ENCODE measurements at places on chromosomes 5 and 9.
A peak's percentile ranks its signal among the peaks of the same experiment; 100 is the strongest.

GRCh38 chr5:143219696-143220095 is 183.8 kb downstream of the NR3C1 start:
- no peak for DNase-seq

DNA sequence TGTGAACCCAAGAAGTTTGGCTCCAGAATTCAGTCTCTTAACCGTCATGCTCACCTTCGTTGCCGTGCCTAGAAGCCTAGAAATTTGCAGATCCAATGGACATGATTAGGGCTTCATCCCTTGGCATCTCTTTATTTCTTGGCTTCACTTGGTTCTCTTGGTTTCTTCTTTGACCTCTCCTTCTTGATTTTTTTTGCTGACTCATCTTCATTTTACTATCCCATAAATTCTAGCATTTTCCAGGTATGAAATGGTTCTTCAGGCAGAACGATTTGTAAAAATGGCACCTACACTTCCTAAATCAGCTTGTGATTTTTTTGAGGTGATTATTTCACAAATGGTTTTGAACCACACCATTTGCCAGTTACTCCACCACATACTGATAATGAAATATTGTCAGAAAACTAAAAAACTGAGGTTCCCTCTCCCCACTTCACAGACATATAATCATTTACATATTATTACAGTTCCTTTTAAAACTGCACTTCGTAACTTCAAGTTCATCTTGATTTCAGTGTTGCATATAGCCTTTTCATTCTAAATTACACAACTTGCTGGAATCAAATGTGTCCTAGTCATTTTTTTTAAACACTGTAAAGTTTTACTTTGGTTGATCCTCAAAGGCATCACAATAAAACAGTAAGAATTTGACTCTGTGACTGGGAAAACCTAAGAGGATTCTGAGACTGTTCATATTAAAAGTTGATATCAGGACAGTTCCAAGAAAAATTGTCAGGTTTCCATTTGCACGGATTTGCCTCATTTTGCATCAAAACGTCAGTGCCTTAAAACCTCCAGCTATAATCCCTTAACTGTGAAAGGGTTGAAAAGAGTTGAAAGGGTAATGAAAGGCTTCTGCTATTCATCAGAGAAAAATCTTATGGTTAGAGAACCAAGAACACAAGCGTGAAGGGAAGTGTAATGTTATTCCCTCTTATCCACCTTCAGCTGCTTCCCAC is 8.9 kb upstream of the NREP start:
- no peak for DNase-seq

DNA sequence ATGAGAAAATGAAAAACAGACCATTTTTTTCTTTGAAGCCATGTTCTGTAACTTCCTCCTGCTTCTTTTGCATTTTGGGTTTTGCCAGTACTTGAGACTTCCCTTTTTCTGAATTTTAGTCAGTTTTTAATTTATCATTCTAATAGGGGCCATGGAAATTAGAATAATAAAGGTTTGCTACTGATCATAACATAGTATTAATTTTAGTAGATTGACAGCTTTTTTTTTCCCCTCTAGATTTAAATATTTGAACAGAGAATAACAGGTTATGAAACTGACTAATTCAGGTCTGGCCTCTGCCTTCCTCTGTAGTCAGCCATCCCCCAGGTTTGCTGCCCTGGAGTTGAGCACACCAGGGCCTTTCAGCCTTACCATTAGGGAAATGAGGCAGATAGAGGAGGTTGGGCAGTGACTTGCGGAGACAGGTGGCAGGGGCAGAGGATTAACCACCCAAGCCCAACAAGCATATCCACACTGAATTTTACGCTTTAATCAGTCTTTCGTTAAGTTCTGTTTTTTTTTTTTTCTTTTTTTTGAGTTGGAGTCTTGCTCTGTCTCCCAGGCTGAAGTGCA is 80.1 kb upstream of the TNFAIP8 start:
- DNase-seq = peak; percentile 39

DNA sequence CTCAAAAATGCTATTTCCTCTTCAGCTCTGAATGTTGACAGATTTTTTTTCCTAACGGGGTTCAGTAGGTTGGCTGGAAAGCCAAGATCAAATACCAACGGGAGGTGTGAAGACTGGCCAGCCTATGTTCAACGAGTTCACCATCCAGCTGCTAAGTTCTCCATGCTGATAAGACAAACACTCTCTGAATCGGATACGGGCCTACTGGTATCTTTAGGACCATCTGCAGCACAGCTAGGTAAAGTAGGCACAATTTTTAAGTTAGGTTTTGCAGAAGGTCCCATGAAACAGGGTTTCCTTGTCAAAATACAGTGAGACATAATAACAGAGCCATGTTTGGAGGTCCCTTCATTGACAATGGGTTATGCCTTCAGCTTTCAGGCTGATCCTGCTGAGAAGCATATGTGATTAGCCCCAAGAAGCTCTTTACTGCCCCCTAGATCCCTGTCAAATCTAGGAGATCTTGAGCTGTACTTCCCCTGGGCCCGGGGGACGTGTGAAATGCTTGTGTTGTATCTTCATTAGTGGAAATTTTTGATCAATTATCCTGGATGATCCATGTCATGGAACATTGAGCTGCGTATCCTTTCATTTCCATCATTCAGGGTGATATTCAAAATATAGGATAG is 60.6 kb downstream of the PGM5 start:
- no peak for DNase-seq

- DNase-seq = no peak
Measured at GRCh38 chr9:121453232-121453892, 46.3 kb downstream of the GGTA1 start.

GRCh38 chr9:133995012-133995896 is 3.1 kb upstream of the VAV2 start:
- DNase-seq = no peak

DNA sequence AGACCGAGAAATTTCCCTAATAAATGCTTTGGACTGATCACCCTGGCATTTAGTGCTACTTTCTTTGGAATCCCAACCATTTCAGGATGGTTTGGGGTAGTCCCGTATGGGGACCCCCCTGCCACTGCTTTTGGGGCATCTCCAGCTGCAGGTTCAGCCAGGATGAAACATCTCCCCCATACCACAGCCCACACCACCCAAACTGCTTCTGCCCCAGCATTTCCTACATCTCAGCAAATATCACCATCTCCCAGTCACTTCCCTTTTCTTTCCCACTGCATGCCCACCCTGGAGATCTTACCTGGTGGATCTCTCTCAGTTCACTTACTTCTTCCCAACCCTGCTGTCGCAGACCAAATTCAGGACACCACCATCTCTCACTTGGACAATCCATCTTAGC is 4.8 kb upstream of the P4HA2 start:
- DNase-seq = no peak

GRCh38 chr9:71987471-71988371 is 72.7 kb downstream of the C9orf57 start:
- DNase-seq = no peak

DNA sequence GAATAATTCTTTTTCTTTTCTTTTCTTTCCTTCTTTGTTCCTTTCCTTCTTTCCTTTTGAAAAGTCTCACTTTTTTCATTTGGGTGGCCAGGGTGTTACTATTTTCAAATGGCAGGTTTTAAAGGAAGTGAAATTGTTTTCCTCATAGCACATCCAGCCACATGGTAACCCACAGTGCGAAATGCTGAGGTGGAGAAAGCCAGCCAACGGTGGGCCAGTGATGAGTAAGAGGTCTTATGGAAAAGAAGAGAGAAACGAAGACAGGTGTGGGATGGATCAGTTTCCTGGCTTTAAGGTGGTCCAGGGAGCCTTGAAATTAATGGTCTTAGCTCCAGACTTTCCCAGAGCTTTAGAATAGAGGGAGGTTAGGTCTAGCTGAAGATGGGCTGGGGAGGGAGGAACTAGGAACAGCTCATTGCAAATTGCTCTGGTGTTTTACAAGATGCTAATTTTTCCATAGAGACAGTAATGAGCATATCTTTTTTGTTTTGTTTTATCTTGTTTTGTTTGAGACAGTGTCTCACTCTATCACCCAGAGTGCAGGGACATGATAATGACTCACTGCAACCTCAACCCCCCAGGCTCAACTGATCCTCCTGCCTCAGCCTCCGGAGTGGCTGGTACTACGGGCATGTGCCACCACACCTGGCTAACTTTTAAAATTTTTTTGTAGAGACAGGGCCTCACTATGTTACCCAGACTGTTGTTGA is 17.8 kb downstream of the ITK start:
- DNase-seq = no peak

DNA sequence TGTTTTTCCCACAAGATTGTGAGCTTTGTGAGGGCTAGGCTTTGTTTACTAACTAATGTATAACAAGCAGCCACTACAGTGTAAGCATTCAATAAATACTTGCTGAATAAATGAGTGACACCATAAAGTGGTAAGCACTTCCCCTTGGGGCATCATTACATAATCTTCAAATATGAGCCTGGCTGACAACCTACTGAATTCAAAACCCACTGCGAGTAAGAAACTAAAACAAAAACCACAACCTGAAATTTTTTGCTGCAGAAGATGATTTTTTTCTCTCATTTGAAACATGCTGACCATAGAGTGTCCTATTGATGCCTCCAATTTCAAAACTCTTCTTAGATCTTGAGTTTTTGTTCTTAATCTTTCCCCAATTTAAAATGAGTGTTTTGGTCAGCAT is 331.3 kb upstream of the CCNG1 start:
- DNase-seq = no peak

DNA sequence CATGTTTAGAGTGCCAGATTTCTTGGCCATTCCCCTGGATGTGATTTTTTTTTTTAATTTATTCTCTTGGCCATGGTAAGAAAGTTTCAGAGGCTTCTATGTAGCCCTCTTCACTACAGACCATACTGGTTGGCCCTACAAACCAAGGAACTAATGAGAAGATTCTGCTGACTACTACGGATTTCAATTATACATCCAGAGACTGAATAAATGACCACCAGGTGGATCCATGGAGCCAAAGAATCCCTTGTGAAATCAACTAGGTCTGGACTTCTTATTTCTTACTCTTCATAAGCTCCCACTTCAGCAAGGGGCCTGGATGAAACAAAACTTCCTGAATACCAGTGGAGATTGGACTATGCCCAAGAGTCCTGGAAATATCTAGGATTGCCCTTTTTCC is 27.6 kb downstream of the ZNF622 start:
- no peak for DNase-seq

- no peak for DNase-seq
Measured at GRCh38 chr9:97997330-97998276, 14.5 kb downstream of the ANP32B start.

GRCh38 chr9:86281593-86282076 is 703 bp downstream of the ISCA1 start:
- no peak for DNase-seq

- DNase-seq = no peak
Measured at GRCh38 chr5:180649297-180650039, at the start of gene FLT4. Gene FLT4, minus strand, starts transcription at chr5:180649600. Its CDS starts 55 bp downstream, at chr5:180649545.

GRCh38 chr9:29974197-29974596 is 2400.9 kb upstream of the C9orf72 start:
- no peak for DNase-seq

GRCh38 chr9:125759764-125760129 is 12.6 kb downstream of the PBX3 start:
- no peak for DNase-seq

All from T-helper 1 cell (primary cell).